DND-41 (cell line): ENCODE measurements at places on chromosomes 3 and 15.
A peak's percentile ranks its signal among the peaks of the same experiment; 100 is the strongest.

- DNase-seq, result no peak
These were observed 122.3 kb downstream of the CTNNB1 start for GRCh38 chr3:41321642-41321980.

- no peak for DNase-seq
These were observed 84.3 kb downstream of the ARPP21 start for GRCh38 chr3:35723480-35724097.

DNA sequence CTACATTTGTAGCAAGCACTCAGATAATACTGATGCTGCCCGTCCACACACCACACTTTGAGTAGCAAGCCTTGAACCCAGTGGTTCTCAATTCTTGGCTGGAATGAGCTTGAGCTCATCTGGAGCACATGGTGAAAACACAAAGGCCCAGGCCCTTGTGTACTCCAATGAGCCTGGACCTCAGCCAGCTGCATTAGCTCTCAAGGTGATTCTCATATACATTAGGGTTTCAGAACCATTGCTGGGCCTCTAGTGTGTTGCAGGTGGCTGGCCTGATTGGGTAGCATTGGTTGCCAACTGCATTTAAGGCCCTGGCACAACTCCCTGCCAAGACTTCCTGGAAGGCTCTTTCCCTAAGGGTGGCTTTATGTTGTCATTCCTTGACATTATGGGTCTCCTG is 23.4 kb upstream of the ZFAND6 start:
- DNase-seq, result no peak

- DNase-seq, result no peak
These were observed 145.1 kb downstream of the MAGI1 start for GRCh38 chr3:65893631-65894030.

DNA sequence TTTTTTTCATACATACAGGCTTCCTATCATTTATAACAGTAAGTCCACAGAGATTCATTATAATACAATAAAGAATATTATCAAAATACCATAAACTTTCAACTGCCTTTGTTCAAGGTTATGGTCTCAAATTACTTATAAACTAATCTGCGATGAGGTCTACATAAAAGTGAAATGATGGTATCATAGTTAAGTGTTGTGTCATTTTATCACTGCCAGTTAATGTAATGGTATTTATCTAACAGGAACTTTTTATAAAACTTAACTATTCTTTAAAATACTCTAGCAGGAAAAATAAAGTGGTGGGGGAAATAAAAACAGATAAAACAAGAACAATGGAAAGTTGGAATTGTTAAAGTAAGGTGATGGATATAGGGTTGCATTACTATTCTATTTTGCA is 153.1 kb downstream of the OSBPL10 start:
- no peak for DNase-seq

GRCh38 chr3:134376385-134376765 is 2.1 kb upstream of the AMOTL2 start:
- no peak for DNase-seq

DNA sequence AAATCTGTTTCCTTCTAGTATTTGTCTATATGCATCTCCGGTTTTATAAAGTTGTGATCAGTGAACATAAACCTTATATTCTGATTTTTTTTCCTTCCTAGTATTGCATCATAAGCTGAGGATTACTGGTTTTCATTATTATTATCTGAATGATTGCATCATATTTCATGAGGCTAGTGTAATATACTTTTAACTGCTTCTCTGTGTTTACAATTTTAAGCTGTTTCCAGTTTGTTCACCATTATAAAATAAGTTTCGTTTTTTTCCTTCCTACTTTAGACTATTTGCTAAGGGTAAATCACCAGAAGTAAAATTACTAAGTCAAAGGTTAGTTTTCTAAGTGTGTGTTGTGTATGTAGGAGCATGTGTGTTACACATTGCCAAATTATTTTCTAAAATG is 20.2 kb downstream of the SEMA6D start:
- no peak for DNase-seq

- no peak for DNase-seq
These were observed 147.9 kb upstream of the ATP2B2 start for GRCh38 chr3:10653241-10653640.

DNA sequence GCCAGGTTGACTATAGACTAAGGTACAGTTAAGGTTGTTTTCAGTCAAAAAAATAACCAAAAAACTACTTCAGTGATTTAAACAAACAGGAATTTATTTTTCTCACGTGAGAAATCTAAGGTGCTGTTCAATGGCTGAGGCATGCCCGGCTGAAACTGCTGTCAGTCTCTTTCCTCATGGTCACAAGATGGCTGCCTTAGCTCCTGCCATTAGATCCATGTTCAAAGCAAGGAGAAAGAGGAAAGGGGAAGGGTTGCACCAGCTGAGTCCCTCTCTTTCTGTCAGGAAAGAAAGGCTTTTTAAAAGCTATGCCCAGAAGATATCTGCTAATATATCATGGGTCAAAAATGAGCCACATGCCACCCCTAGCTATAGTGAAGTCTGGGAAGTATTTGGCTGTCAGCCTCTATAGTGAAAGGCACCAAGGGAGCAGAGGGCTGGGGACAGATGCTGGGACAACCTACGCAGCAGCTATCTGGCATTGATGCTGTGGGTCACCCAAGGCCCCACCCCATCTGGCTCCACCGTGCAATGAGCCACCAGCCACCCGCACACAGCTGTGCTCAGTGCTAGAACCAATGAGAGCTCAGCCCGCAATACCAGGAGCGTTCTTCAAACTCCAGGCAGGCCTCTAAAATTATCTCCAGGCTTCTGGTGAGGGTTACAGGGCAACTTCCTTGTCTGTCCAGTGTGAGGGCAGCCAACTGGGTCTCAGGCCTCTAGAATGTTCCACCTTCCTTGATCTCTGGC is 64.7 kb upstream of the GATA2 start:
- DNase-seq, result no peak

DNA sequence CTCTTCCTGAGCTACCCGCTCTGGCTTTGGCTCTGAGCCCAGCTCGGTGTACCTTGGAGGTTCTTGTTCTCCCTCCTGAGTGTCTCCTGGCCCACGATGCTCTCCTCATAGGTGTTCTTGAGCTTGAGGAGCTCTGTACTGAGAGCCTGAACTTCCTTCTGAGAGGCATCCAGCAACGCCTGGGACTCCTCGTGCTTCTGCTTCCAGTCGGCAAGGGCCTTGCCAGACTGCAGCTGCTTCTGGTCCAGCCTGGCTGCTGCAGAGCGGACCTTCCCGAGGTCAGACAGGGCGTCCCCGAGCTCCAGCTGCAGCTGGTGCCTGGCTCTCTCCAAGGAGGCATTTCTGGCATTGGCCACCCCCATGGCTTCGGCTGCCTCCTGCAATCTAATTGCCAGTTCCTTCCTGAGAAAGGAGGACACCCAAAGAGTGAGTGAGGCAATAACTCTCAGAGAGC is 99.8 kb downstream of the MYH15 start:
- DNase-seq, result no peak

DNA sequence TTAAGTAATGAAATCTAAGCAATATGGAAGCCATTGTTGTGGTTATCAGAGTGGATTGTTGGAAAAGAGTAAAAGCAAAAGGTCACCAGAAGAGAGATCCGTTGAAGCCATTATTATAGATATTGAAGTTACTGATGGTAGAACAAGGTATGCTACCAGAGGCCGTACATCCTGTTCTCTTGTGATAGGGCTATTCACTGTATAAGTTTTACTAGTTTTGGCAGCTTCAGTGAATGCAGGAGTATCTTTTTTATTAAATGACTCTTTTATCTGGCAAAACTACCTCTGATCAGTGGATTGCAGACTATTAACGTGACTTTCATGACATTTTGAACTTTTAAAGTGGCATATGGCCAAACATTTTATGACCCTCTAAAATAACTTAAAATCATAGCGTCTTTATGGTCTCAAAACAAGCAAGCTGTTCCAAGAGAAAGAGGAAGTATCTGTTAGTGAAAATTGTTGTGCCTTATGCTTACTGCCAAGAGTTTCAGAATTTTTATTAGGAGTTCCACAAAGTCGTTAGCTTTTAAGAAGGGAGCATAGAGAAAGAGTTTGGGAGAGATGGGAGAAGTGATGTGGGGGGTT is 102.9 kb downstream of the LRRC49 start:
- DNase-seq, result no peak

GRCh38 chr15:25741256-25741580 is 121.9 kb downstream of the ATP10A start:
- no peak for DNase-seq

- DNase-seq, result no peak
These were observed 199.6 kb upstream of the NAALADL2 start for GRCh38 chr3:174659511-174659910.

DNA sequence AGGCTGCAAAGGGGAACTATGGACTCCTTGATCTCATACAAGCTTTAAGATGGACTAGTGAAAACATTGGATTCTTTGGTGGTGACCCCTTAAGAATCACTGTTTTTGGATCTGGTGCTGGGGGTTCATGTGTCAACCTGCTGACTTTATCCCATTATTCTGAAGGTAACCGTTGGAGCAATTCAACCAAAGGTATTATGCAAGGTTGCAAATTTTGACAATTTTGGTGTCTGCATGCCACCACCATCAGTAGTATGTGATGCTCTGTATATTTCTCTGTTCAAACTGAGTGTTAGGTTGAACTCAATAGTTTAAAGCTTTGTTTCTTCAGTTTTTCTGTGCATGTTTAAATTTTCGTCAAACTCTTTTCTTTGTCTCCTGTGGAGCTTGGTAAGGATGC is 583.8 kb upstream of the NAALADL2 start:
- no peak for DNase-seq

DNA sequence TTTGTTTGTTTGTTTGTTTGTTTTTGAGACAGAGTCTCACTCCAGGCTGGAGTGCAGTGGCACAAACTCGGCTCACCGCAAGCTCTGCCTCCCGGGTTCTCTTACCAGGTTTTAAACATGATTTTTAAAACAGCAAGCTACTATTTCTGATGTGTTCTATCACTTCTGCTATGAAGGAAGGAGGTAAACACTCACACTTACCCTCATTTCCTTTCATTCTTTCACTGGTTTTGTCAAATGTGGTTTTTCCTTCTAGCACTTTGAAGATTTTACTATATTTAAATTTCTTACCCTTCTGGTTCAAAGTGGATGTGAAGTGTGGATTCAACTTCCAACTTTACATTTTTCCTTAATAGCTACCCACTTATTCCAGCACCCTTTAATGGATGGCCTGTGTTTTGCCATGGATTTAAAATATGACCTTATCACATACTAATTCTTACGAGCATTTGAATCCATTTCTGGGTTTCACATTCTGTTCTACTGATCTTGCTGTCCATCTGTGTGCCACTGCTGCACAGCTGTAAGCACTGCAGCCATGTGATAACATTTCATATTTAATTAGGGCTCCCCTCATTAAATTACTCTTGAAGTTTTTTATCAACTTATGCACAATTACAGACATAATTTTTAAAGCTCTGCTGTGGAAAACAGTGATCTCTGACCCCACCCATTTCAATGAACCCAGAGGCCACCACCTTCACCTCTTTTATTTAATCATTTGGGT is 42.3 kb downstream of the TXNRD3 start:
- DNase-seq, result peak; percentile 28

DNA sequence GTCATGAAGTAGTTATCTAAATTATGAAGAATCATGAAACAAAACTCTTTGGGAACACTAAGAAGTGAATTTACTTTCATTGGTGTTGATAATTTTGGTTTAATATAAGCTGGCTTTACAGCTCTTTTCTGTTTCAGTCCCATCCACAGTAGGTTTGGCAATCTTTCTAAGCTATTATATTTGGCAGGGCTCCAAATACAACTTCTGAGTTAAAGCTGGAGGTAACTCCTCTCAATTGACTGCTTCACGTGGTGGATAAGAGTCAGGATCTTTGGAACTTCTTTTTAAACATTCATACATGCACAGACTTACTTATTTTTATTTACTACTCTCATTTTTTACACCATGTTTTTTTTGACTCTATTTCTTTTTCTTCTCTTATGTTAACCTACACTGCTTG is 106.5 kb upstream of the EPHA3 start:
- no peak for DNase-seq

- no peak for DNase-seq
These were observed 462.0 kb upstream of the ATP11B start for GRCh38 chr3:182331341-182331740.

DNA sequence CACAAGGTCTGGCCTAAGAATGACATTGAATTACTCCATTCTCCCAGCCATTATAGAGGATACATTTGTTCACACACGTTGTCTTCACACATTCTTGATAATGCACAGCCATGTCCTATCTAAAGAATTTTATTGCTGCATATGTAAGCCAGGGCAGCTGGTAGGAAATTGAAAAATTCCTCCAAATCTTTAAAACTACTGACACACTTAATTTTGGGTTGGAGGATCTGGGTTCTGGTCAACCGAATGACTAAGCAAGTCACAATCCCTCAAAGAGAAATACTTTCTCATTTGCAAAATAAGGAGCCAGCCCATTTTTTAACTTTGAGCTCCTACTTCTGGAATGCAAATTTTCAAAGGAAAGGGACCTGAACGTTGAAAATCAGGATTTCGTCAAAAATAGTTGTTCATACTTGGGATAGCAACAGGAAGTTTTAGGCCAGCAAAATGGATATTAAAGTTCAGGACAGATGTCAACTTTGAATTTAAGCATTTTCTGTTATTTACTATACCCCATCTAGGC is 638.3 kb downstream of the NTRK3 start:
- DNase-seq, result no peak

DNA sequence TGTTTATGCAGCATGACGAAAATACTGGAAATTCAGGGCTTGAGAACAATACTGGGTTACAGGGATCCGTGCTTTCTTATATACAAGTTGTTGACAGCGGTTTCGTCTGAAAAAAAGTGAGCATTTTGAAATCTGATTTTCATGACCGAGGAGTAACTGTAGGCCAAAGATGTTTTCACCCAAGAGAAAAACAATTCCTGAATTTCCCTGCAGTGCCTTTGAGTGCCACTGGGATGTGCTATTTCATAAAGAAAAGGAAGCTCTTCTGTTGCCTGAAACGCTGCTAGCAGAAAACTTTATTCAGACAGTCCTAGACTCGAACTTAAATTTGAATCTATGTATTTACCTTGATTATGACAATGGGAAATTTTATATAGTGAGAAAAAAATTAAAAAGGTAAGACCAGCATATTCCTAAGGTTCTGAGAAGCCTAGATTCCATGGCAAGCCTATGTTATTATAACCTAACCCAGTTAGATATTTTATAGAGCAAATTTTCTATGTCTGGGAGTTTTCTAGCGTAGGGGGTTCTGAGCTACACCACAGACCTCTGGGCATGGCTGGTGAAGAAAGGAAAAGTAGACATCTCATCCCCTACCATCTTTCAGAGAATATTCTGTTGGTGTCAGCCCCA is 30.2 kb downstream of the KCNAB1 start:
- DNase-seq, result peak; percentile 41

- DNase-seq, result no peak
These were observed 16.0 kb downstream of the NKIRAS1 start for GRCh38 chr3:23900744-23901143.

DNA sequence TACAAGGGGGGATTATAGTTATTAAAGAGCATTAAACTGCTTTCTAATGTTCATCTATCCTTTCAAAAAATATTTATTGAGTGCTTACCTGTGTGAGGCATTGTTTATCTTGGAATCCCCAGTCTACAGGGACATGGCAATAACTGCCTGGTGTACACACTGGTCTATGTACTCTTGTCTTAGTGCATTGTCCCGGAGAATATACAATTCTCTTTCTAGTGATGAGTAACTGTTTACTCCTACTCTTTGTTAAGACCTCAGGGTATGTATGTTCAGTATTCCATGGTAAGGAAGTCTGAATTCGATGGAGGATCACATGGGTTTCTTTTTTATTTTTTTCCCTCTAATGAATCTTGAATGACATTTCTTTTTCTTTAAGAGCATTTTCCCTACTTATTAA is 772.4 kb upstream of the NR2F2 start:
- DNase-seq, result no peak

- DNase-seq, result no peak
These were observed 7.9 kb downstream of the POPDC2 start for GRCh38 chr3:119652306-119653033.

GRCh38 chr15:79093352-79093935 is 2.9 kb upstream of the RASGRF1 start:
- DNase-seq, result no peak
